ENCODE measurements at places on chromosomes 1 and 21.

DNA sequence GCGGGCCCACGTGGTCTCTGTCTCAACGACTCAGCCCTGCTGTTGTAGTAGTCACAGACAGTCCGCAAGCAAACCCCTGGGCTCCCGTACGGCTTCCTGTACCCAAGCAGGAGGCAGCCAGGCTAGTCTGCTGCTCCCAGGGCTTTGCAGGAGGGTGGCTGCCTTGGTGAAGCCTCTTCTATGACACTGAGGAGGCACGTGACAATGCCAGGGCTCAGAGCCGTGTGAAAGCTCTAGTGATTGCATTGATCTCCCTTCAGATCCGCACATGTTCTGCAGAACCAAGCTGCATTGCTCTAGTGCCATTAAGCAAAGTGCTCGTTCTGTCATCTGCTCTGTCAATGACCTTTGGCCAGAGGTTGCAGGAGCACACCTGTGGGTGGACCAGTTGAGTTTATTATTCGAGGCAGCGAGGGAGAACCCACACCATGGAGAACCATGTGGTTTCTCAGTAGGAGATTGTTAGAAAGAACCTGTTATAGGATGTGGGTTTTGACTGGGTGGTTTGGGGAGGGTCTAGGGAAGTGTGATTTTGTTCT, 18.0 kb downstream of the UMODL1 start:
- DNase-seq, result no peak

- DNase-seq, result no peak
Measured at GRCh38 chr1:18924221-18924691, 21.9 kb upstream of the ALDH4A1 start.

GRCh38 chr1:183473217-183473536, 878 bp downstream of the SMG7 start:
- DNase-seq, result no peak

DNA sequence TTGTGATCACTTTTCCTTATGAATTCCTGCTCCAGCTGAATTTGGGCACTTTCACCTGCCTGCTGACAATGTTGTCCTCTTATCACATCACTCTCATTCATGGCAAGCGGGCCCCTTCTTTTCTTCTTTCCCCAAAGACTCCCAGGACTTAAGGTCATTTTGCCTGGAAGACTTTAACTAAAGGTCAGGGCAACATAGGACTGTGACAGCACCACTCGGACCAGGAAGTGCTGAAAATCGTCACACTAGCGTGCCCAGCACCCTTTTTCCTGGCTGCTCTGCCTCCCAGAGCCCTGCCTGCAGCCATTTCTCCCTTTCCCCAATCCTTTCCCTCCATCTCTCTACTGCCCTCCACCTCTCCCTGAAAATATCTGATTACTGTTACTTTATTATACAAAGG, 35.4 kb downstream of the CD34 start:
- DNase-seq, result no peak

GRCh38 chr1:107252271-107252670, 111.4 kb downstream of the NTNG1 start:
- no peak for DNase-seq

GRCh38 chr1:95304803-95305202, 70.8 kb downstream of the RWDD3 start:
- DNase-seq, result no peak

DNA sequence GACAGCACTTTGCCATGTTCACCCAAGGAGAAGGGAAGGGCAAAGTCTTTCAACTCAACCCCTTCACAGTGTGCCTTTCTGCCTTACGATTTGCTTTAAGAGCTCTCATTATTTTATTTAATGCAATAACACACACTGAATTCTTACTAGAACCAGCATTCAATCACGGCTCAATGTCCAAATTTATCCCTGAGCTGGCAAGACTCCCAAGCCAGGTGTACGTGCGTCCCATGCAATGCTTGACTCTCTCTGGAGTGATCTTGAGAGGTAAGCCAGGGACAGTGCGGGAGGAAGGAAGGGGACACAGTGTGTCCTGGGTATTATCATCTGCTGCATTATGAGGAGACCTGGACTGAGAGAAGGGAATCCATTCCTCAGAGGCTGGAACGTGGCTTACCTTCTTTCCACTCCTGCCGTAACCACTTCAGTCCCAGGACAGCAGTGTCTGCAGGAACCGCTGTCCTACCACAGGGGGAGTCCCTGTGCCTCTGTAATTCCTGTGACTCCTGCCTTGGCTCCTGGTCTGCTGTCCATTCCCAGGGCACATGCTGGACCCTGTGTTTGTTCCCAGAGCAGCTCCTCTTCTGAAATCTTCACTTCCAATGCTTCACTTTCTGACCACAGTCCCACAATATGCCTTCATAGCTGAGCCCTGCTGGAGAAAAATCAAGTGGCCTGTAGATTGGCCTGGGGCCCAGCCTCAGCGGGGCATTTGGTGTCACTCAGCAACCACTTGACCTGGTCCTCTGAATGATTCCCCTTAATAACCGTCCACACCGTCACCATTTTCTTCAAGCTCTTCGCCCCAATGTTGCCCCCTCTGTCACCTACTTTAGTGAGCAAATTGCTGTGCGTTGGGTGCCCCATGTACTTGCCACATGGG, 28.6 kb upstream of the STUM start:
- DNase-seq, result no peak

- no peak for DNase-seq
Measured at GRCh38 chr1:202531472-202531811, 178.8 kb downstream of the SYT2 start.

GRCh38 chr1:10939654-10940450, 72.6 kb upstream of the TARDBP start:
- DNase-seq, result peak; percentile 35

DNA sequence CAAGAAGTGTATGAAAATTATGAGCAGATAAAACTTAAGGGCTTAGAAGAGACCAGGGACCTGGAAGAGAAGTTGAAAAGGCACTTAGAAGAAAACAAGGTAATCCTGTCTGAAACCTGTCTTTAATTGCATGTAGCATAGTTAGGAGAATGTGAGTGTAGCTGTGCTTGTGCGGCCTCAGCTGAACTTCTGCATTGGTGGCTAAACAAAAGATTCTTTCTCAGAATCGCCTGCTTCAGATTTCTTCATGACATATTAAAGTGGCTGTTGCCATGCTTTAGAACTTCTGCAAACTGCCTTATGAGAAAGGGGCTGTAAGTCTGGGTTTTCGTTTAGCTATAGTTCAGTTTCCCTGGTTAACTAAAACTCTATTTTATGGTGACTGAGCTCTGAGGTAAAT, 94.5 kb downstream of the VPS26C start:
- DNase-seq, result no peak

GRCh38 chr21:38664841-38665240, 140.9 kb upstream of the ETS2 start:
- DNase-seq, result no peak

DNA sequence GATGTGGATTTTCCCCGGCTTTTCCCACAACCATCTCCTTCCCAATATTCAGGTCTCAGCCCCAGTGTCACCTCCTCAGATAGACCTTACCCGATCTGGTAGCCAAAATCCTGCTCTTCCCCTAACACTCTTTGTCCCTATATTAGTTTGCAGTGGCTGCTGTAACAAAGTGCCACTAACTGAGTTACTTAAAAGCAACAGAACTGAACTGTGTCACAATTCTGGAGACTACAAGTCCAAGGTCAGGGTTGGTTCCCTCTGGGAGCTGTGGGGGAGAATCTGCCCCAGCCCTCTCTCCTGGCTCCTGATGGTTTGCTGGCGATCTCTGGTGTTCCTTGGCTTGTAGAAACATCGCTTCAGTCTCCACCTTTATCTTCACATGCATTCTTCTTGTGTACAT, 64.0 kb downstream of the NENF start:
- no peak for DNase-seq

- no peak for DNase-seq
Measured at GRCh38 chr1:52348704-52349300, 17.2 kb downstream of the CC2D1B start.
